A549 treated with RU486 at 1 μM for 4 hours (cell line): ENCODE measurements at places on chromosomes 6 and 20. TPM values are rescaled to one million over a fixed set of nuclear protein-coding genes. Genes with fewer than 3 reads are reported as not detected.

Gene VWA7
- total RNA-seq: 1.2 to 2.0 TPM (median 1.7 TPM) in 5 replicates

Gene TIAM2
- 2.5 to 3.2 TPM (median 3.0 TPM) in 5 replicates for total RNA-seq

Gene PDSS2
- total RNA-seq: 4.9 to 5.8 TPM (median 5.6 TPM) in 5 replicates

Gene OR2H1
- not detected in 5 replicates for total RNA-seq

Gene SLC17A9
- 0.02 to 0.43 TPM (median 0.25 TPM) in 3 of 5 replicates, not detected in the others for total RNA-seq

Gene AURKA
- 102 to 115 TPM (median 110 TPM) in 5 replicates for total RNA-seq

Gene ABHD16B
- not detected in 5 replicates for total RNA-seq

Gene SCUBE3
- total RNA-seq: 0.03 to 0.06 TPM (median 0.05 TPM) in 5 replicates

Gene TSBP1
- total RNA-seq: not detected in 5 replicates

Gene DNMT3B
- total RNA-seq: 3.8 to 4.9 TPM (median 4.2 TPM) in 5 replicates

Gene MYLK4
- 0.07 to 0.16 TPM (median 0.13 TPM) in 5 replicates for total RNA-seq

Gene MOG
- total RNA-seq: not detected in 5 replicates

Gene HMGCLL1
- total RNA-seq: 0.06 to 0.14 TPM (median 0.08 TPM) in 4 of 5 replicates, not detected in the other

Gene LINC00237
- total RNA-seq: not detected in 5 replicates

Gene PDE7B
- 1.0 to 1.6 TPM (median 1.2 TPM) in 5 replicates for total RNA-seq

Gene MYL9
- 14.8 to 28.9 TPM (median 19.9 TPM) in 5 replicates for total RNA-seq

Gene TOX2
- 8.9 to 10.2 TPM (median 9.4 TPM) in 5 replicates for total RNA-seq

Gene TRPC4AP
- total RNA-seq: 48.3 to 58.1 TPM (median 54.8 TPM) in 5 replicates

Gene ZNF165
- 0.96 to 1.4 TPM (median 1.1 TPM) in 5 replicates for total RNA-seq

Gene CCN5
- total RNA-seq: 22.0 to 38.0 TPM (median 23.7 TPM) in 5 replicates

Gene TMEM74B
- total RNA-seq: 3.1 to 5.1 TPM (median 4.0 TPM) in 5 replicates

Gene CCN6
- not detected in 5 replicates for total RNA-seq

Gene OTOR
- not detected in 5 replicates for total RNA-seq

Gene COL9A1
- total RNA-seq: not detected in 5 replicates

Gene GSTA3
- not detected in 5 replicates for total RNA-seq

Gene CDSN
- total RNA-seq: not detected in 5 replicates

Gene SLC22A16
- not detected in 5 replicates for total RNA-seq

Gene ARID1B
- total RNA-seq: 12.5 to 15.7 TPM (median 15.0 TPM) in 5 replicates

Gene PPP1R14C
- 0.63 to 1.5 TPM (median 0.89 TPM) in 5 replicates for total RNA-seq

Gene BMP2
- 0.45 to 0.75 TPM (median 0.64 TPM) in 5 replicates for total RNA-seq

Gene EYA4
- 8.5 to 11.9 TPM (median 11.0 TPM) in 5 replicates for total RNA-seq

Gene DUSP22
- total RNA-seq: 10.4 to 15.7 TPM (median 12.4 TPM) in 5 replicates

Gene KHDRBS2
- total RNA-seq: not detected in 5 replicates

Gene CLPSL1
- not detected in 5 replicates for total RNA-seq

Gene TRAPPC3L
- not detected in 5 replicates for total RNA-seq

Gene EMILIN3
- 0.25 to 0.49 TPM (median 0.40 TPM) in 5 replicates for total RNA-seq

Gene PREX1
- 11.8 to 14.4 TPM (median 12.5 TPM) in 5 replicates for total RNA-seq

Gene AMD1
- 100 to 156 TPM (median 144 TPM) in 5 replicates for total RNA-seq

Gene MAN1A1
- 0.02 to 0.26 TPM (median 0.03 TPM) in 4 of 5 replicates, not detected in the other for total RNA-seq

Gene ACTL10
- not detected in 5 replicates for total RNA-seq
